ENCODE measurements at places on chromosomes 11 and 22.

DNA sequence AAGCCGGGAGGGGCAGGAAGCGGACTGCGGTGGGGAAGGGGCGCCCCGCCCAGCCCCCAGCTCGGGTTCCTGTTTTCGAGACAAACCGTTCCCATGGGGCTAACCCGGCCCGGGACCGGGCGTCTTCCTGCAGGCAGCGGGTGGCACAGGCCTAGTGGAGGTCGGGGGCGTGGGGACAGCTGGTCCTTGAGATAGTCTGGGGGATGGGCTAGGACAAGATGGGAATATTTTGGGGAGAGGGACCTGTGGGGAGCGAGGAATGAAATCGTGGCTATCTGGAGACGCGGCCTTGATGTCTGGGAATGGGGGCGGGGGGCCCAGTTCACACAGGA, 1.2 kb upstream of the RASGRP2 start:
- no peak for DNase-seq

DNA sequence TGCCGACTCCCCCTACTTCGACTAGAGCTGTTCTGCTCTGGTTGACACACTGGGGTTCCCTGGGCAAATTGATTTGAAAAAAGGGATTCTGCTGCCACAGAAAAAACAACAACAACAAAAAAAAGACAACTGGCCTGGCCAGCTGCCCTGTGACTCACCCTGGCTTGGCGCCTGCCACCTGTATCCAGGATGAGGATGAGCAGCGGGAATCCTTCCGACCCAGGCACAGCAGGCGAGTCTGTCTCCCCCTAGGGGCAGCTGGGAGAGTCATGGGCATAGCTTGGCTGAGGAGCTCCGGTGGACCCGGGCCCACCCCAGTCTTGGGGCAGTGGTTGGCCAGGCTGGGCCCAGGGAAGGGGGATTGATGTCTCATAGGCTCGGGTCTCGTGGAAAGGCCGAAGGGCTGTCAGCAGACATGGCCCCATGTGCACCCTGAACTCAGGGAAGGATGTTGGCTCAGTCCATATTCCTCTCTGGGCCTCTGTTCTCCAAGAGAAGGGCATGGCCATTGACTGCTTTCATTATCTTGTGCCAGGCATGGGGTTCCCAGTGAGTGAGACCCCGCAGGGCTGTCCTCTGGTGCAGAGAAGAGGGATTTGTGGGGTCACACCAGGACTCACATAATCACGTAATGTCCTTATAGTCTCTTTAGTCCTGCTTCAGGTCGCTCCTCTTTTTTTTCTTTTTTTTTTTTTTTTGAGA, 10.4 kb upstream of the SUN2 start:
- no peak for DNase-seq

DNA sequence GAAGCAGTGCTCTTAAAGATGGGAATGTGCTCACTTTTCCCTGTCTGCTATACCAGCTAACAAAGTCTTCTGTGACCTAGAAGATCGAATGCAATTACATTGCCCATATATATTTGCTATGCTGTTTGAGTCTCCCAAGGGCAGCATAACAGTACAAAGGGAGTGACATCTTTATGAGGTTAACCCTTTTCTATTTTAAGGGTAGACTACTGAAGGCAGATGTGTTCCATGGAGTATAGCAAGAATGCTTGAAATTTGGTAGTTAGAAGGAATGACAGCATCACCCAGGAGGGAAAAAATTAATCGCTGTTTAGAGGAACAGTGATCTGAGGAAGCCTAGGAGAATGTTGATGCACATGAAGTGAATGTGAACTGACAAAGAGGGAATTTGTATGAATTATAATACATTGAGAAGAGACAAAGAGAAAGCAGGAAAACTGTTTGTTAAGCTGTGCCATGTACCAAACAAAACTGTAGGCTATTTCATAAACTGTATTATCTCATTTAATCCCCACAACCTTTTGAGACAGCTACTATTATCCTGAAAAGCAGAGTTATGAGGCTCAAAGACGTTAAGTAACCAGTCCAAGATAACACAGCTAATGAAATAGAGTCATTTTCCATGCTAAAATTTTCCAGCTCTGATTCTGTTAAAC, 13.0 kb downstream of the MAML2 start:
- DNase-seq: no peak

DNA sequence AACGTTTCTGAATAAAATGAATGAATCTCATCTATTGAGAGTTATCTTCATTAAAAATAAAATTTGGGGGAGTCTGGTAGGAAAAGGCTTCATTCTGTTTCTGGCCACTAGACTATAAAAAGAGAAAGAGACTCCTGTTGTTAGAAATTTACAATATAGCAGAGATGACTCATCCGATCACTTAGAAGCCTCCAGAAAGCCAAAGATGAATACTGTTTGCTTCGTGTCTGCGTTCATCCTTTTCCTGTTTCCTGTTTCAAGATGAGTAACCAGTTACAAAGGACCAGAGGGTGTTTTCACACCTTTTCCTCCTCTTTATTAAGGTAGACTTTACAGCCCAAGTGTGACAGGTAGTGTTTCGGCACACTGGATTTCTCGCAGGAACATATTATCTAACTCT, 1120.7 kb downstream of the LRRC4C start:
- DNase-seq: no peak

- no peak for DNase-seq
These were observed 15.5 kb upstream of the NNMT start for GRCh38 chr11:114280696-114281095.

GRCh38 chr22:30490399-30490798, 15.1 kb downstream of the SEC14L4 start:
- no peak for DNase-seq

- DNase-seq: no peak
These were observed 1.2 kb downstream of the DDX6 start for GRCh38 chr11:118789501-118790356.

- DNase-seq: peak; percentile 52
These were observed 378.7 kb upstream of the ANO5 start for GRCh38 chr11:21814169-21814568.

GRCh38 chr22:19757985-19758895, 2.3 kb upstream of the TBX1 start:
- no peak for DNase-seq

DNA sequence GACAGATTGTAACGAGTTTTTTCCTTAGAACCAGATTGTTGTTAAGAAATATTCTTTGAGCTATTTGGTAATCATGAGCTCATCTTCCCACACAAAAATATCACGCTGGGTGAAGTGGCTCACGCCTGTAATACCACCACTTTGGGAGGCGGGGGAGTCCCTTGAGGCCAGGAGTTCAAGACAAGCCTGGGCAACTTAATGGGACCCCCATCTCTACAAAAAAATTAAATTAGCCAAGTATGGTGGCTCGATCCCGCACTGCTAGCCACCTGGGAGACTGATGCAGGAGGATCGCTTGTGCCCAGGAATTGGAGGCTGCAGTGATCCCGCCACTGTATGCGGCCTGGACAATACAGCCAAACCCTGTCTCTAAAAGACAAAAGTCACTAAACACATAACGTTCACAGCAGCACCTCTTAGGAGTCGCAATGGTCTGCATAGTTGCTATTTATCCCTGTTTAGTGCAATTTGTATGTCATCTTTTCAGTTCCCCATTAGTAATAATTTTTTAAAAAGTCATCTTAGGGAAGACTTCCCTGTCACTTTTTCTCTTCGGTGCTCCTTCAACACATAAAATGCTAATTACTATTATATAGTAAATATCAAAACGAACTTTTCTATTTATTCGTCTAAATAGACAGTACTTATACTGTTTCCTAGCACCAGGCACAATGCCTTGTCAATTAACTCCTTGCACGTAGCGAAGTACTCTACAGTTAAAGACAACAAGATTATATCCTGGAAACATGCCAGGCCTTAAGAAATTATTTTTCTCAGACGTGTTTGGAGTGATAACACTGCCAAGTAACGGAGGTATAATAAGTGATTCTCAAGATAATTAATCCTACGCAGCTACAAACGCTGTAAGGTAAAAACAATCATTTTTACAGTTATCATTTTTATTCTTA, 1.1 kb downstream of the ST13 start:
- DNase-seq: peak; percentile 43

DNA sequence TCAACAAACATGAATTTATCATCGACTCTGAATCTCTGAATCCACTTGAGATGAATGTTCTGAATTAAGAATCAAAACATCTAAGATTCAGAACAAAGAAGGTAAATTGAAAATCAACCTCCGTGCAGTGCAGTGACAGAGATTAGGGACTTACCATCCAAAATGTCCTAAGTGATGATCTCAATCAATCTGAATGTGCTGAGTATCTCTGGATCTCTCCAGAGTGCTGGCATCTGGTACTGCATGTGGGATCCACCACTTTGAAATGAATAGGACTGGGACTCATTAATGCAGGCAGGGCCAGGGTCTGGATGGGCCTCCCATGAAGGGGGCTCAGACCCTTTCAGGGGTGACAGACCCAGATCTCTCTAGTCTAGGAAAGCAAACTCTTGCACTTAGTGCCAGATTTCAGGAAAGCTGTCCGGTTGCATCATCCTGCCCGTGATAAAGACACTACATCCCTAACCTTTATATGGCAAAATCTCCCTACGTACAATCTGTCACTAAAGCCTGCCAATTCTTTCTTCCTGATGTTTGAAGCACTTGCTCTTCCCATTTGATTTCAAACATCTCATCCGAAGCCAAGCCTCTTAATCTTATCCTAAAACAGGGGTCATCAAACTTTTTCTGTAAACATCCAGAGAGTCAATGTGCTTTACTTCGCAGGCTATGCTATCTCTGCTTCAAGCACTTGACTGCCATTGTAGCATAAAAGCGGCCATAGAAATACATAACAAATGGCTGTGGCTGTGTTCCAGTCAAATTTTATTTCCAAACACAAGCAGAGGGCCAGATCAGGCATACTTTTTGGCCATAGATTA, 263.3 kb downstream of the LARGE1 start:
- no peak for DNase-seq

DNA sequence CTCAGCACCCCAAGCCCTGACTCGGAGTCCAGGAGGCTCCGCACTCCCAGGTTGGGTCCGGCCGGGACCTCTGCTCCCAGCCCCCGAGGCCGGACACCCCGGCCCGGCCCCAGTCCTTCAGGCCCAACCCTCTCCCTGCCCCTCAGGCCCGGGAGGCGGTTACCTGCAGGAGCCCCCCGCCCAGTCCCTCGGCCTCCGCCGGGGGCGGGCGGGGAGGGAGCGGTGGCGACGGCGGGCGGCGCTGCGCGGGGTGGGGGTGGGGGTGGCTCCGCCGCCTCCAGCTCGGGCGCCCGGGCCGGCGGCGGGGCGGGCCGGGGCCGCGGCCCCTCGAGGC, 310 bp downstream of the TCF20 start:
- DNase-seq: no peak

DNA sequence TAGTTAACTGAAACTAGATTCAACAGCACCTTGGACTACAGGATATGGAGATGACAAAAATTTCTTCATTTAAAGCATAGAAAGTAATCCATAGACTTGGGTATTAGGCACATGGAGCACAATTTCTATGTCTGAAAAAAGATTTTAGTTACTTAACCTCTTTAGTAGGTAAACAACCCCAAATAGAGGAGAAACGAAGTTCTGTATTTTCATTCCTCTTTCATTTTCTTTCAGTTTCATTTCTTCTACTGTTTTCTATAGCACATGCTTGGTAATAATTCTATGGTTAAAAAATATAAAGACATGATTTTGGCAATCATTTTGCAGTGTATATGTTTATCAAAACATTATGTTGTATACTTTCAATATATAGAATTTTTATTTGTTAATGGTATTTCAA, 99.5 kb downstream of the CASP12 start:
- no peak for DNase-seq

- DNase-seq: no peak
These were observed 175.3 kb downstream of the IGLL1 start for GRCh38 chr22:23404689-23405365.

DNA sequence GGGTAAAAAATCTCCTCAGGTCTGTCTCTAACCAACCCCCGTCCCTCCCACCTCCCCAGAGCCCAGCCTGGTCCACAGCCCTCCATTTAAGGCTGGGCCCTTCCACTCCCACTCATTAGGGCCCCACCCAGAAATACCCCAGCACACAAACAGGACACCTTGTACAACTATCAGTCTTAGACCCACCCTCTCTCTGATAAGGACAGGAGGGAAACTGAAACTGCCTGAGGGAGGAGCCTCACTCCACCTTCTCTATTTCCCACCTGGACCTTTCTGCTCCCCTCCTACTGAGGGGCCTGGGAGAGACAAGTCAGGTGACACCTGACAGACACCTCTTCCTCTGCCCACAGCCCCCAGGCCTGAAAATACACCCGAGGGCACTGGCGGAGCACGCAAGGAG, 90.2 kb downstream of the PLEKHA7 start:
- DNase-seq: no peak

DNA sequence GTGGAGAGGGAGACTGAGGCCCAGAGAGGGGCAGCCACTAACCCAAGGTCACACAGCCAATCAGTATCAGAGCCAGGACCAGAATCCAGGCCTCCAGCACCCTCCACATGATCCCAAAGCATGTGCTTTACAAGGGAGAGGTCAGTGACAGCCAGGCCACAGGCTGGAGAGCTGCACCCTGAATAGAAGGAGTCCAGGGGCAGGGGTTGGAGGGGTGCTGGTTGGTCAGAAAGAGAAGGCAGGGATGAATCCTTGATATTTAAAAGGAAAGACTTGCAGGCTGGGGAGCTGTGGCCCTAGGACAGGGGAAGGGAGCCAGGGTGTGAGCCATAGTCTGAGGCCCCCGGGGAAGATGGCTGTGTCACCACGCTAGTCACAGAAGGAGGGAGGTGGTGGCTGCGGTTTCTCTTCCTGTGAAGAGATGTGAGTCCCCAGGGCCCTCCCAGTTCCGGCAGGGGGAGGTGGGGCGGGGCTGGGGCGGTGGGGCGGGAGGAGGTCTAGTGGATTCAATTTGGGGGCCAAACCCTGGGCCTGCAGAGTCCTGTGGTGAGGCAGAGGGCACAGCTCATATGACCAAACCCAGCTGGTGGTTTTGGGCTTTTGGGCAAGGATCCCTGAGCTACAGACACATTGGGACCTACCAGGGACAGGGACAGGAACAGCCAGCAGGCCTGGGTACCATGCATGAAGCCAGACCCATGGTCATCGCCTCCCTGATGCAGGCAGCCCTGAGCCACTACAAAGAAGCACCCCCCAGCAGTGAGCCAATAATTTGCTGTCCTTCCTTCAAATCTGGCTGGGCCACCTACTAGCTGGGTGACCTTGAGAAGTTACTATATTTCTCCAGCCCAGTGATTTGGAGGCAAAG, 14.0 kb downstream of the RAC2 start:
- DNase-seq: no peak

DNA sequence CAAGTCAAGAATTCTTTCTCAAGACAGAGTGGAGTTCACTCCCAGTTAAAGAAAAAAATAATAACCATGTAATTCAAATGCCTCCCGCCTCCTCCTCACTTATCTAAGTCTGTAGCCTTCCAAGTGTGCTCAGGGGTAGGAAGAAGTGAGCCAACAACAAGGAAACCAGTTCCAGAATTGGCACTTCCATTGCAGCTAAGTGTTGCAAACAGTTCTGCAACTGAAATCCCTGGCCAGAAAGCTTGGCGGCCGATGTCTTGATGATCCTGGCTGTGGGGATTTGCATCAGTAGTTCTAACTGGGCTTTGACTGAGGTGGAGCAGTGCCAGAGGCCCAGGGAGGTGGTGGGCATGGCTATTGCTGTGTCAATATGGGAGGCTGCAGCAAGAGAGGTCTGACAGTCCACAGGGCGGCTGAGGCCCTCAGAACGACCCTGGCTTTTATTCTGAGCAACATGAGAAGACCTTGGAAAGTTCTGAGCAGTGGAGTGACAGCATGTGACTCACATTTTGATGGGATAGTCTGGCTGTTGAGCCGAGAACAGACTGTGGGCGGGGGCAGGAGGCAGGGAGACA, 19.2 kb downstream of the DHCR7 start:
- no peak for DNase-seq
